ENCODE measurements at places on chromosomes 5 and 9.
A peak's percentile ranks its signal among the peaks of the same experiment; 100 is the strongest.

GRCh38 chr5:110034056-110034600 is 344.4 kb downstream of the MAN2A1 start:
- DNase-seq: no peak

GRCh38 chr5:43804723-43805122 is 201.7 kb downstream of the NNT start:
- no peak for DNase-seq

DNA sequence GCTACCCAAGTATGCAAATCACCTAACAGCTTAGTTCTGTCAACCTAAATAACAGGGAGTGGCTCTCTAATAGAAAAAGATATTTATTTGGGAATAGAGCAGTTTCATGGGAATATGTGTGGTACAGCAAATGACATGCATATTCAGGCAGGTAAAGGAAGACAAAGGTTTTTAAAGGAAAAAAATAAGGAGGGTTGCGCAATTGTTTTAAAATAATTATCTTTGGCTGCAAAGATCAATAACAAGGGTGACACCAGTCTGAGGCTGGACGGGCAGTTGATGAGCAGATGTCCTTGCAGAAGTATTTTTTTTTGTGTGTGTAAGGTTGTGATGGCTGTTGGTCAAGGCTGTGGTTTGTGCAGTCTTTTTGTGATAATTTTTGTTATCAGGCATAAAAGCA is 332.0 kb downstream of the ARHGEF28 start:
- DNase-seq: no peak

- no peak for DNase-seq
These were observed 166.1 kb upstream of the ADRA1B start for GRCh38 chr5:159750226-159750625.

- no peak for DNase-seq
These were observed 90.0 kb upstream of the PANK3 start for GRCh38 chr5:168669156-168669555.

DNA sequence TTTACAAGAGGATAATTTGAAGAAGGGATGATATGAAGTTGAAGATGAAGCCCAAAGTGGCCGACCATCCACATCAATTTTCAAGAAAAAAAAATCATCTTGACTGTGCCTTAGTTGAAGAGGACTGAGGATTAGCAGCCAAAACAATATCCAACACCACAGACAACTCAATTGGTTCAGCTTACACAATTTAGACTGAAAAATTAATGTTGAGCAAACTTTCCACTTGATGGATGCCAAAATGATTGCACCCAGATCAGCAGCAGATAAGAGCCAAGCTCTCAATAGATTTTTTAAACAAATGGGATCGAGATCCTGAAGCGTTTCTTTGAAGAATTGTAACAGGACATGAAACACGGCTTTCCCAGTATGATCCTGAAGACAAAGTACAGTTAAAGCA is 163.2 kb downstream of the GADD45G start:
- DNase-seq: no peak

- no peak for DNase-seq
These were observed 225.2 kb downstream of the FSTL4 start for GRCh38 chr5:133387091-133387490.

DNA sequence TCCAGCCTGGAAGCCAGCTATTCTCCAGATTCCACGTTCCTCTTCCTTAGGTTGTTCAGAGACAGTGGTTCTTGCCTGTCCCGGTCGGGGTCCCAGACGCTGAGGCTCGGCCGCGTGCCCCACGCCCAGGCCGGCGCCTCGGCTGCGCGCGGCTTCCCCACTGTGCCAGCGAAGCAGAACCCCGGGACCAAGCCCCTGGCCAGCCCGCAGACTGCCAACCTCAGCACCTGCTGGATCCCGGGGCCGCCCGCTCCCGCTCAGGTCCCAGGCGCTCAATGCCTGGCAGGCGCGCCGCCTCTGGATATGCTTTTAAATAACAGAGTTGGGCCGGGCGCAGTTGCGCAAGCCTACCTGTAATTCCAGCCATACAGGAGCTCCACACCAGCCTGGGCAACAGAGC is 195.5 kb downstream of the MAN2A1 start:
- no peak for DNase-seq

DNA sequence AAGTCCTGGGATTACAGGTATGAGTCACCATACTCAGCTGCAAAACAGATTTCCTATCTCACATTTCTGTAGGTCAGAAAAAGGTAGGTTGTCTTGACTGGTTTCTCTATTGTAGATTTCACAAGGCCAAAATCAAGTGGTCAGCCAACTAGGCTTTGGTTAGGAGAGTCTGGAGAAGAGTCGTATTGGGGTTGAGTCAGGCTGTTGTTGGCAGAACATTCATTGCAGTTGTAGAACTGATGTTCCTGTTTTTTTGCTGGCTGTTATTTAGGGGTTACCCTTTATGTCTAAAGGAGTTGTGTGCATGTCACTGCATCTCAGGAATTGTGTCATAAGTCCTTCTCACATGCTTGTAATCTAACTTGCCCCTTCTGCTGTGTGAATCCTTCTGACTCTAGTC is 814.2 kb upstream of the GRAMD2B start:
- no peak for DNase-seq

- no peak for DNase-seq
These were observed 80.6 kb upstream of the LRRTM2 start for GRCh38 chr5:138955671-138956295.

DNA sequence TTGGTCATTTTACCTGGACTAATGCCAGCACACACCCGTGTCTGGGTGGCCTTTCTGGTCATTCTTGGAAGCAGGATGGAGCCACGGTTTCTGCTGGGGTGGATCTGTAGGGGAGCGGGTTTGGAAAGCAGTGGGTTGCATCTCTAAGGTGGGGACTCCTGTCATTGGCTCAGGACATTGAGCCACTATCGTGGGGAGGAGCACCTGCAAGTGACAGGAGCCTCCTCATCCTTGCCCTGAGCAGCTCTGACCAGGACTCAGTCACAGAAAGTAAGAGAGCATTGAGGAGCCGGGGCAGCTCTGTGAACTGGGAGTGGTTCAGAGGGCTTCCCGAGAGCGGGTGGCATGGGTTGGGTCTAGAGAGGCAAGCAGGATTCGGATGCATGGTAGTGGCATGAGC is 3.7 kb downstream of the B4GALT7 start:
- no peak for DNase-seq

DNA sequence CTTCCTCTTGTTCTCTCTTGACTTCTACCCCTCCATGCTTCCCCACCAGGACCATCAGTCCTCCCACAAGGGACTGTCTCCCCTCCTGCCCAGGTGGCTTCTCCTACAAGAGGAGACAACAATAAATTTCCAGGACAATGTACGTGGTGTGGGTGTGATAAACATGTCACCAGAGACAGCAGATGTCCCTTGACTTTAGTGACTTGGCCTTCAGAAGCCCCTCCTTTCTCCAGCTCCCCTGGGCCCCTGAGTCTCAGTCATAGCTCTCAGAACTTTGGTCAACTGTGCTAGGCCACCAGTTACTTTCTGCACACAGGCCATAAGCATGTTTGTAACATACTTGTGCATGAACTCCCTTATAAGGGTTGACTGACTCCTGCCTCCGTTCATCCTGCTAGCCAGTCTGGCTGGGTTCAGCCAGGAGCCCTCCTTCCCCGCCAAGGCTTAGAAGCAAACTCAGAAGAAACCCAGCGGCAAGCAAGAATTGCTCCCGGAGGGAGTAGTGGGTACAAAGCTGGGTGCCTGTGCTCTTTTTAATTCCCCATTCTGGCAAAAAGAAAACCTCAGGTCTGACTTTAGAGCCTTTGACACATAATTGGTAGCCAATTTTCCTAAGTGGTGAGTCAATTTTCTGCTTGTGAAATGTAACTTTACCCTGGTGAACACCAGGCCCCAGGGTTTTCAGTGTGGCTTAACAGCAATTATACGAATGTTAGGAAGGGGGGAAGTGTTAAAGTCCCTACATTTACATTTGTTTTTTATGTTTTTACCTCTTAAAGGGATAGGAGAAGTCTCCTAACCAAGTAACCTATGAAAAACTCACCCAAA is 49.2 kb downstream of the EBF1 start:
- no peak for DNase-seq

GRCh38 chr5:71455427-71456361 is at the start of gene BDP1:
Gene BDP1, plus strand, starts transcription at chr5:71455651. Its CDS starts 227 bp downstream, at chr5:71455878.
- peak; percentile 73 for DNase-seq

DNA sequence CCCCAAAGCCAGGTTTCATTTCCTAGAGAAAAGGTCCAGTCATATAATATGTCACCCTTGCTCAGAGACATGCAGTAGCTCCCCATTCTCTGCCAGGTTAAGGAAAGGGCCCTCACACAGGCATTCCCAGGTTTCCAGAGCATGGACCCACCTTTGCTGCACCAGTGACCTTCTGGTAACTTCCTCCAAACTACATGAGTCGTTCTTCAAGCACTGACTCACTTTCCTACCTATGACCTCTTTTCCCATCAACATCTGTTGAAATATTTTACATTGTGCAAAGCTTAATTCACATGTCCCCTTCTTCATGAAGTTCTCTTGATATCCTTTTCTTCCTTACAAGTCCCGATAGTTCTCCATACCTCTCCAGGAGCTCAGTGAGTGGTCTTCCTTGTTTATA is 25.9 kb downstream of the SH3TC2 start:
- DNase-seq: no peak

GRCh38 chr9:135456436-135457104 is 23.0 kb upstream of the PPP1R26 start:
- no peak for DNase-seq

- no peak for DNase-seq
These were observed 880.9 kb upstream of the SEMA6A start for GRCh38 chr5:117455236-117456233.

- no peak for DNase-seq
These were observed 23.8 kb upstream of the IER5L start for GRCh38 chr9:129201866-129202265.

GRCh38 chr5:143470120-143470519 is 66.6 kb upstream of the NR3C1 start:
- no peak for DNase-seq

GRCh38 chr5:60843386-60843935 is 608 bp downstream of the ELOVL7 start:
- no peak for DNase-seq

GRCh38 chr9:29701559-29701958 is 2128.3 kb upstream of the C9orf72 start:
- no peak for DNase-seq

DNA sequence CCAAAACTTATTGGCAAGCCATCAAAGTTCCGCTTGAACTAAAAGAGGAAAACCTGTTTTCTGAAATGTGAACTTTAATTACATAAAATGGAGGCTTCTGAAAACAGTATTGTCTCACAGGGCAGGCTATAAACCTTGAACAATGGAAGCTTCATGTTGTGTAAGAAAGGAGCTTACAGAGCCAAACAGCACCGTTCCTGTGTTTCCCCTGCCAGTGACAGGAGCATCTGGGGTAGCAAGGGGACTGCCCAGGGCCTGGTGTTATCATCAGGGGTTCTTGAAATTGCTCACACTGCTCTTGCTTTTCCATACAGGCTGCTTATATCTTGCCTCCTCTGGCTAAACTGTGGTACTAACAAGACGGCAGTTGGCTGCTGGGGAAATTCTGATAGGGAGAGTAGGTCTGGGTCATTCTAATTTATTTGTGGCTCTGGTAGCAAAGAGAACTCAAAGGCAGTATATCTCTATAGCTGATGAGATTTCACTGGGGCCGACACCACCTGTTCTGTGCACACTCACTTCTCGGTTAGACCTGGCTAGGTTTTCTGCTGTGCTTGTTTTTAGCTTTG is 40.4 kb downstream of the BASP1 start:
- DNase-seq: no peak

GRCh38 chr5:111853748-111854147 is 96.8 kb upstream of the NREP start:
- DNase-seq: no peak

GRCh38 chr5:2538169-2538568 is 213.3 kb downstream of the IRX2 start:
- no peak for DNase-seq

DNA sequence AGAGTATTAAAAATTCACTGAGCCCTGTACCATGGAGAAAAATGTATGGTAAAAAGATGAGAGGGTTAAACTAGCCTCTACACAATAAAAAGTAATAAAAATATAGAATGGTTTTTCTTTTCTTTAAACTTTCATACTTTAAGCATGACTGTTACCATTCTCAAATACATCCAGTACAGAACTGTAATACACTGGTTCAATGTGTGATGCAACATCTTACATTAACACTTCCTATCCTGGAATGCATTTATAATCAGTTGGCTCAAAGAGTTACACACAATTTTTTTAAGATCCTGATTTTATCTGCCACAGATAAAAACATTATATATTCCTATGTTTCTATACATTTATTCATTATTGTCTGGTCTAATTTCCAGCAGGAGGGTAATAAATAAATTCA is 4.7 kb downstream of the GNAQ start:
- DNase-seq: no peak

- DNase-seq: no peak
These were observed 176.6 kb downstream of the DMRTA1 start for GRCh38 chr9:22623236-22623635.

GRCh38 chr5:6436715-6437331 is 11.8 kb upstream of the UBE2QL1 start:
- no peak for DNase-seq

GRCh38 chr9:12625844-12626243 is 67.3 kb upstream of the TYRP1 start:
- no peak for DNase-seq

DNA sequence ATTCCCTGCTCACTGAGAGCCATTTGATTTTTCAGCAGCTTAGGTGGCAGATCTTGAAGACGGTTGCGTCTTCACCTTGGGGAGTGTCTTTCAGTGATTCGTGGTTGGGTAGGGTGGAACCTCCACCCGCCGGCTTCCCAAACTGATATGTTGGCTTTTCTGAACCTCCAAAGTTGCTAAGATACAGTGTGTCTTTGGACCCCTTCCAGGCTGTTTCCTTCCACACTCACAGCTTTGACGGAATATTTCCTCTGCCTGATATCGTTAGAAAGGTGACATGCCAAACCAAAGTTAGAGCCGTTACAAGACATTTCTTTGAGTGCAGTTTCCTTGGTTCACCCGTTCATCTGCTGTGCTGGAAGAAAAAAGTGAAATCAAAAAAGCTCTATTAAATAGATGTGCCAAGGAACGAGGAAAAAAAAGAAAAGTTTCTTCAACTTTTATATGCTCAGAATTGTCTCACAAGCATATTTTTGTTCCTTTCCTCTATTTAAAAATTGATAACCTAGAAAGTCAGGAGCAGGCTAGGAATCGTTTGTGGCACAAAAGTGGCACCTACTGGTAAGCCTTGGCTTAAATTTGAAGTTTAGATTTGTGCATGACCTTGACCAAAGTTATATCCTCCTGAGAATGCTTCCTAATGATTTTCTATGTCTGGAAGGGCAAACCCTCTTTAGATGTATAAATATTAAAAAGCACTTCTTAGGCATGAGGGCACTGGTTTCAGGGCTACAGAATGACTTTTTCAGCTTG is 270.7 kb upstream of the WWC1 start:
- DNase-seq: no peak

- DNase-seq: no peak
These were observed 516.6 kb downstream of the RAB3C start for GRCh38 chr5:59099270-59099994.

GRCh38 chr5:96236051-96236450 is 197.0 kb downstream of the PCSK1 start:
- DNase-seq: no peak

DNA sequence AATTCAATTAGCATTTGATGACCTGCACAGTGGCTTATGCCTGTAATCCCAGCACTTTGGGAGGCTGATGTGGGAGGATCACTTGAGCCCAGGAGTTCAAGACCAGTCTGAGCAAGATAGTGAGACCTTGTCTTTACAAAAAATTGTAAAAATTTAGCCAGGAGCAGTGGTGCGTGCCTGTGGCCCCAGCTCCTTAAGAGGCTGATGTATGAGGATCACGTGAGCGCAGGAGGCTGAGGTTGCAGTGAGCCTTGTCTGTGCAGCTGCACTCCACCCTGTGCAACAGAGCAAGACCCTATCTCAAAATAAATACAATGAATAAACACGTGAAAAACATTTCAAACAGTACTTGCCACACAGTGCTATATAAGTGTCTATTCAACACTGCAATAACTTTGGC is 4.2 kb downstream of the ABCA1 start:
- no peak for DNase-seq

Data from AG09319 (cell line).